T-helper 17 cell (primary cell): ENCODE measurements at places on chromosomes 16 and 17.

GRCh38 chr16:87576171-87576570, 26.1 kb upstream of the JPH3 start:
- no peak for DNase-seq

DNA sequence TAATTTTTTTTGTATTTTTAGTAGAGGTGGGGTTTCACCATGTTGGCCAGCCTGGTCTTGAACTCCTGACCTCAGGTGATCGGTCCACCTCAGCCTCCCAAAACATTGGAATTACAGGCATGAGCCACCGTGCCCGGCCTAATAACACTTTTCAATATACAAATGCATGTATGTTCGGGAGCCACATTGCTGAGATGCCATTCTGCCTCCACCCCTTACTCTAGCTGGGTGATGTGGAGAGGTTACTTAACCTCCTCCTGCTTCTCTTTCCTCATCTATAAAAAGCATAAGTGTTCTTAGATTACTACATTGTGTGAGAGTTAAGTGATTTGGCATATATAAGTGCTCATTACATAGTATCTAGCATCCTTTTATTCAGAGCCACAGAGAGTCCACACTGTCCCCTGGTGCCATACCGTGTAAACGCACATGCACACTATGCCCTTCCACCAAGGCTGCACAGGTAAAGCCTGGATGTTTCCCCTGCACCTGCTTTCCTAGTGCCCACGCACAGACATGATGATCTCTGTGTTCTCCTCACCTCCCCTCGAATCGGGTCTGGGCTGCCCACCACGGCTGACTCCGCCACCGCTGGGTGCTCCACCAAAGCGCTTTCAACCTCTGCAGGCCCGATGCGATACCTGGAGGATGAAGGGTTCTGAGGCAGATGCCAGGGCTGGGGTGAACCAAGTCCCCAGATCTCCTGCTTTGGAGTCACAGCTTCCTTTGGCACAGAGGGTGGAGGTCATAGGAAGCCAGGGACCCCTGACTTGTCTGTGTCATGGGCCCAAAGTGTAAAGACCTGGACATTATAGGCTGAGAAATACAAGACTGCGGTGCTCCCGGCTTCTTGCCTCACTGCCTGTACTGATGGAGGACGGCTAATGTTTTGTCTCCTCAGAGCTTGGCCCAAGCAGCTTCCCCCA, 49.0 kb upstream of the ACSM2B start:
- DNase-seq = no peak

DNA sequence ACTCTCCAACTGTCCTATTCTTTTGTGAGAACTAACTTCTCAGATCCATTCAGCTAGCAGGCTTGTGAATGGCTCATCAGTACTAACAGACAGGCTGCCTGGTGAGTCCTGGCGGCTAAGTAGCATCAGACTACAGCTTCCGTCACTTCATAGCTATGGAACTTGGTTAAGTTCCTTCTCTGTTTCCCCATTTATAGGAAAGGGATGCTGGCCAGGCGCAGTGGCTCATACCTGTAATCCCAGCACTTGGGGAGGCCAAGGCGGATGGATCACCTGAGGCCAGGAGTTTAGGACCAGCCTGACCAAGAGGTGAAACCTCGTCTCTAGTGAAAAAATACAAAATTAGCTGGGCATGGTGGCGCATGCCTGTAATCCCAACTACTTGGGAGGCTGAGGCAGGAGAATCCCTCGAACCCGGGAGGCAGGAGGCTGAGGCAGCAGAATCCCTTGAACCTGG, 49.9 kb upstream of the TANGO6 start:
- no peak for DNase-seq

DNA sequence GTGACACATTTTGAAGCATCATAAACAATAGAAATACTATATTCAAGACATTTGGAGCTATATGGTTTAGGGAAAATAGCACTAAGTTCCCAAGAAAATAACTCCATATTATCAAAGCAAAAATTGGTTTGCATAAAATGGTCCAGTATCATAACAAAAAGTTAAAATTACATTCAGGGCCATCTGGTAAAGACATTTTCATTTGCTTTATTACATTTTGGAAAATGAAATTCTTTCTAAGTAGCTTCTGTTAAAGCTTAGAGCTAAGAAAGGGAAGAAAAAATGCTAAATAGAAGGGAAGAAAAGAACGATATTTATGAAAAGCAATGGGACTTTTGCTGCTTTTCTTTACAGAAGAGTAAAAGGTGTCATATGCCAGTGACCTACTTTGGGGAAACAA, 155.4 kb upstream of the GOT2 start:
- no peak for DNase-seq

DNA sequence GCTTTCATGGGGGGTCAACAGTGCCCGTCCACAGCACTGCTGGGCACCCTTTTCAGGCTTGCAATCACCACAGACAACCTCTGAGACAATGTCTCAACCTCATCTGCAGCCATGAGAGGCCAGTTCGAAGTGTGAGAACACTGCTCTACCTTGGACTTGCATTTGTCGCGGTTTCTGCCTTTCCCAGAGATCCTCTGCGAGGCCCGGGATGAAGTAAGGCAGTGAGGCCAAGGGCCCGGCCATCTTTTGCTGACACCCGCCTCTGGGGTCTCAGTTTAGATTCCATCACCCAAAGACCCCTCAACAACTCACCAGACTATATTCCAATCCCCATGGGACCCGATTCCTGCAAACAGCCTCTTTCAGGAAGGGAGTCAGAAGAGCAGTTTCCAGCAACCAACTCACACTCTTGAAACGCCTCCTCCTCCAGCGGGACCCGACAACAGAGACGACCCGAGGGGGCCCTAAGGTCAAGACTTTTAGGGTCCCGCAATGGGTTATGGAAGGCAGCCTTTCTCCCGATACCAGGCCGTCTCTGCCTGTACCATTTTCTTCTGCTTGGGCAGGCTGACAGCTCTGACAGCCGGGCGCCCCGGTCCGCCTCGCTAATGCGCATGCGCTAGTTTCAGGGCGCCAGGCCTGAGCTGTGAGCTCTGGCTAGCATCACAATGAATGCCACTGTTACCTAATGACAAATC, 576.0 kb downstream of the KCNJ18 start:
- no peak for DNase-seq

DNA sequence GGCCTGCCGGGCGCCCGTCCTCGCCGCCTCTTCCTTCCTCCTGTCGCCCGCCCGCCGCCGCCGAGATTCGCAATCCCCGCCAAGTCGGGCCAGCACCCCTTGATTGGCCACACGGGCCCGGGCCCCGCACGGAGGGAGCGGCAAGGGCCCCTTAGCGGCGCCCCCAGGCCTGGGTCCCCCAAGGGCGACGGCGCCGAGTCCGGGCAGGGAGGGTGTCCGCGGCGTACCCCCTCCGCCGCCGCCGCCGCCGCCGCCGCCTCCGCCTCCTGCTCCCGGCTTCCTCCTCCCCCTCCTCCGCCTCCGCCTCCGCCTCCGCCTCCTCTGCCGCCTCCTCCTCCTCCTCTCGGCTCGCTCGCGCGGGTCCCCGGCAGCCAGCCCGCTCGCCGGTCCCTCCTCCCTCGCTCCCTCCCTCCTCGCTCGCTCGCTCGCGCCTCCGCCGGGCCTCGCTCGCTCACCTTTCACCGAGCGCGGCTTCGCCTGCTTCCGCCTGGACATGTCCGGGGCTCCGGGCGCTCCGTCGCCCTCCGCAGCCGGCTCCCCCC, 561 bp downstream of the ZNF423 start:
- peak; percentile 26 for DNase-seq

GRCh38 chr16:70577256-70577698, 53.7 kb downstream of the SF3B3 start:
- no peak for DNase-seq

DNA sequence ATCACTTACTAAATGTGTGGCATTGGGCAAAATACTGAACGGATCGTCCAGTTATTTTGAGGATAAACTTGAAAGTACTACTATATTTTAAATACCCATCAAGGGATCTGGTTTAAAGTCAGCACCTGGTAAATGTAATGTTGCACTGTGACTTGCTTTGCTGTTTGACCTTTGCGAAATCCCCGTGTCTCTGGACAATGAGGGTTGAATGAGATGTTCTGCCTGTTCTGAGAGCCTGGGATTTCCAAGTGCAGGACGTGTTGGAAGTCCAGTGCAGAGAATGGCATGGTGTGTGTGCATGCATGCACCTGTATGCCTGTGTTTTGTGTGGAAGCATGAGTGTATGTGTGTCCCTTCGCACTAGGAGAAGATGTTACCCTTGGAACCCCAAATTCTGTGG, 106.6 kb downstream of the N4BP1 start:
- no peak for DNase-seq

DNA sequence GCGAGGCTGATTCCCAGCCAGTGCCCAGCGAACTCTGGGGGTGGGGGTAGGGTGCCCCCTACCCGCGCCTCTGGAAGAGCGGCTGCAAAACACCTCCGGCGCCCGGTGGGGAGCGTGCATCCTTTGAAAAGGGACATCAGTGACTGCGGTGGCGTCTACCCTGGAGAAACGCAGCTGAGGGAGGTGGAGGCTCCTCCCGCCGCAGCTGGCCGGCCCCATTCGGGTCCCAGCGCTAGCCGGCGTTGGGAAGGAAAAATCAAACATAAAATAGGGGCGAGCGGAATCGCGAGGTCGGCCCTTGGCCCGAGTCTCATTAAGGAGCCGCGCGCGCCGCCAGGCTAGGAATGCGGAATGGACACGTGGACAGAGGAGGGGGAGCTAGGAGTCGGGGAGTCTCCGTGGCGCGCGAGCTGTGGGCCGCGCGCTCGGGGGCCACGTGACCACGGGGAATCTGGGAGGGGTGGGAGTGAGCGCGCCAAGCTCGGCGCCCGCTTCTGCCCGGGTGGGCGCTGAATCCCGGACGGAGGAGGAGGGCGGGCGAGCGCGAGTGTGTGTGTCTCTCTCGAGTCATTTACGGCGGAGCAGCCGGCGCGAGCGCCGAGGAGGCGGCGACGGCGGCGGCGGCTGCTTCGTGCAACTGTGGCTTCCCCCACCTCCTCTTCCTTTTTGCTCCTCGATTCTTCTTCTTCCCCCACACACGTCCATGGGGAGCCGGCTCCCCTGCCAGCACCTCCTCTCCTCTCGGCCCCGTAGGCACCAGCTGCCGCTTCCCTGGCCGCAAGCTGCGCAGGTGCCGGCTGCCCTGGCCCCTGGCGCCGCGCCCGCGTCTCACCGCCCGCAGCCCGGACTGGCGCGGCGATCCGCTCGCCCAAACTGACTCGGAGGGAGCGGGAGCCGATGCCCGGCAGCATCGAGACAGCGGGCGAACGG, at the start of gene TMEM132E:
TSS of gene TMEM132E (plus strand) at position 566 of the 930 bp plus-strand sequence. CDS start 1,495 bp downstream, outside the sequence.
- DNase-seq = no peak

DNA sequence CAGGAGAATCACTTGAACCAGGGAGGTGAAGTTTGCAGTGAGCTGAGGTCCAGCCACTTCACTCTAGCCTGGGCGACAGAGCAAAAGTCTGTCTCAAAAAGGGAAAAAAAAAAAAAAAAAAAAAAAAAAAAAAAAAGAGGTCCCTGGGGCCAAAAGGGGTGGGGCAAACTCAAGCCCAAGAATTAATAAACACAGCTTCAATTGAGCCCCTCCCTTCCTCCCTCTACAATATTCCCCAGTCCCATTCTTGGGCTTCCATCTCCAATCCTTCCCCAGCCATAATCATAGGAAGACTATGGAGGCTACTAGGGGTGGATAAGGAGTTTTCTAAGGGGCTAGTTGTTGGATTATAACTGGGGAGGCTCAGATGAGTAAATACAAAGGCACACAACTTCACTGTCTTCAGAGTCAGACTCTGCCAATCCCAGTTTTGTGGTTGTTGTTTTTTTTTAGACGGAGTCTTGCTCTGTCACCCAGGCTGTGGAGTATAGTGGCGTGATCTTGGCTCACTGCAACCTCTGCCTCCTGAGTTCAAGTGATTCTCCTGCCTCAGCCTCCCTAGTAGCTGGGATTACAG, 9.5 kb downstream of the CAVIN1 start:
- DNase-seq = no peak
